HuH-7.5 (cell line): ENCODE measurements at places on chromosomes 7 and 10.

GRCh38 chr7:105808703-105809590, 67.5 kb downstream of the ATXN7L1 start:
- DNase-seq: no peak

DNA sequence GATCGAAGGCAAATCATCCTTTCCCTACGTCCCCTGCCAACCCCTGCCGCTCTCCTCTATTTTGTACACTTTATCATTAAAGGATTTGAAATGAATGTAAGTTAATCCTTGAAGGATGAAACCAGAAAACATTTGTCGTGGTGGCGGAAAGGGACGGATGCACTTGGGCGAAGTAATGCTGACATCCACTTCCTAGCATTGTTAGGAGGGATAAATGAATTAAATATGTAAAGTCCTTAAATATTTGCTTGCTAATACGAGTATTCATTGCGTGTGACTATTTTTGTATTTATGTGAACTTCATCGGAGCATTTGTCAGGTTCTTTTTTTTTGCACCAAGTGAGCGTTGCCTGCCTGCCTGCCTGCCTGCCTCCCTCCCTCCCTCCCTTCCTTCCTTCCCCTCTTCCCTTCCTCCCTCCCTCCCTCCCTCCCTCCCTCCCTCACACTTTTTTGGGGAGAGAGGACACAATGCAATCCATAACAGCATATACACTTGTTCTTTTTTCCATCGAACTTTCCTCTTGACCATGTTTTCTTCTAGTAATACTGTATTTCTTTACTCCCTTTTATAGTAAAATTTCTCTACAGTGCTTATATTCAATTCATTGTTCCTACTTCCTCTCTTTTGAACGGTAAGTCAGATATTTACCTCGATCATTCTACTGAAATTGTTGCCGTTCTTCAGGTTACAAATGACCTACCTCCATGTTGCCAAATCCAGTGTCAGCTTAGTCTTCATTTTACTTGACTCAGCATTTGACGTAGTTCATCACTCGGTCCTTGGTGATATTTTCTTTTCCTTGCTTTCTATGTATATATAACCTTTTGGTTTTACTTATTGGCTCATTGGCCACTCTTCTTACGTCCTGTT, 831 bp downstream of the CCDC7 start:
- DNase-seq: no peak

DNA sequence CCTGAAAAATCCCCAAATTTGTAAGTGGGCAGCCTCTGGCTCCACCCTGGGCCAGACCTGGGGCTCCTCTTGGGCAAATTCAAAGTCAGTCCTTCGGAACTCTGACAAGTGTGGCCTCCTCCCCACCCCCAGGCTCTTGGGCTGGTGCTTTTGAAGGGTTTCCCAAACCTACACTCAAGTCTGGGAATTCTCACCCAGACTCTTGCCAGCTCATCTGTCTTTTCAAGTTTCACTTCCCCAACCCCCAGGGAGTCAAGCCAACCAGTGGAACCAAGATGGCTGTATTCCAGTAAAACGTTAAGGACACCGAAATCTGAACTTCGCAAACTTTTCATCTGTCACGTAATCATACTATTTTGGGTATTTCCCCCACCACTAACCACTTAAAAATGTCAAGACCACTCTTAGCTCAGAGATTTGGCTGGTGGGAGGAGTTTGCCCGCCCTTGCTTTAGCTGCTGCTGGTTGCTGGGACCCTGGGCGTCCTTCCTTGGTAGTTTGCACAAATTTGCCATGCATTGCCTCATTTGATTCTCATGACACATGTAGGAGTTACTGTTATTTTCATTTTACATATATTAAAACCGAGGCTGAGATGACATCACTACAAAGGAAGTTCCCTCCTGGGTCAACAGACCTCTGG, 1.7 kb upstream of the MYO1G start:
- no peak for DNase-seq

- DNase-seq: no peak
Measured at GRCh38 chr7:142914121-142914520, 19.4 kb downstream of the TRPV5 start.

- no peak for DNase-seq
Measured at GRCh38 chr10:49131507-49132361, 2.1 kb downstream of the FAM170B start.

- DNase-seq: no peak
Measured at GRCh38 chr7:43491984-43492383, 90.9 kb upstream of the STK17A start.

- no peak for DNase-seq
Measured at GRCh38 chr7:149869867-149870266, 3.9 kb upstream of the ATP6V0E2 start.
